ENCODE measurements at places on chromosomes 1 and 21.
A peak's percentile ranks its signal among the peaks of the same experiment; 100 is the strongest.

DNA sequence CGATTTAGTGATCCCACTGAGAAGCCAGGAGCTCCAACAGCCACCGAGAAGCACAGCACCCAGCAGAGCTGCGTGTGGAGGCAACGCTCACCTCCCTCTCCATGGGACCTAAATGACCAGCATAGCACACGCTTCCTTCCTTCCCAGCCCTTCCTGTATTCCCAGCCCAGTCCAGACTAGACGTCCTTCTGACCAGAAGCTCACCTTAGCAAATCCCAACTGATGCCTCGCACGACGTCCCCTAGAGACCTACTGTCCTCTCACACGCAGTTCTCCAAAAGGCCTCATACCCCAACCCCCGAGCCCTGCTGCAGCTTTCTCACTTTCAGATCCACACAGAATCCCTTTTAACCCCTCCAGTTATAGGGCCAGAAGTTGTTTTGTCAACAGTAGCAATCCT is 132.4 kb downstream of the SLC45A1 start:
- no peak for DNase-seq

GRCh38 chr1:89724369-89725010 is 91.6 kb downstream of the LRRC8C start:
- DNase-seq = no peak

GRCh38 chr21:24976238-24976637 is 631.0 kb downstream of the MRPL39 start:
- no peak for DNase-seq

DNA sequence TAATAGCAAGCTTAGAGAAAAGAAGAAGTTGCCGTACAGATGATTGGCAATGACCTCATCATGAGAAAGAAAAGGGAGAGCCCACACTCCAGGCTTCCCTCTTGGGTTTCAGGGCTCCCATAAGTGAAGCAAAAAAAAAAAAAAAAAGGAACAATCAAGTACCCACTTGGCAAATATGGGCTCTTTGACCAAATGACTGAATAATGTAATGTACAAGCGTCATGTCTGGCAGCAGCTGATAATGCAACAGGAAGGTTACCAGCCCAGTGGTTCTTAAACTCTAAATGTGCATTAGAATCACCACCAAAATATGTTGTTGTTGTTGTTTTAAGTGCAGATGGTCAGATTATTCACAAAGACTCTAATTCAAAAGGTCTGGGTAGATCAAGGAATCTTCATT is 13.5 kb downstream of the TNFSF4 start:
- no peak for DNase-seq

- DNase-seq = no peak
Observed at GRCh38 chr1:234684856-234685255, 74.9 kb upstream of the IRF2BP2 start.

DNA sequence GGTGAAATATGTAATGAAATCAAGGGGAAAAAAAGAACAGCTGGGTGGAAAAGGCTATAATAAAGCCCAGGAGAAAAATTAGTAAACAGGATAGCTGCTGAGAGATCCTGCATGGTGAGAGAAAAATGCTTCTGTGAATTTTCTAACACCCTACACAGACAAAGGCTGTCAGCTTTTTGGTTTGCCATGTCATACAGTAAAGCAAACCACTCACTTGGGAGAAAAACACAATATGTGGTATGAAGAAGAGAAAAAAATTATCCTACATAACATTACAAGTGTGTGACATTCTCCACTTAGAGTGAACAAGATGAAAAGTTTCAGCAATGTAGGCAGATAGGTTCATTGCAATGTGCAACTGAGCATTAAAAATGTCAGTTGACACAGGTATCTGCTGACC is 133.6 kb downstream of the PLPPR4 start:
- DNase-seq = no peak

GRCh38 chr1:226064816-226065248 is 2.3 kb downstream of the H3-3A start:
- no peak for DNase-seq

- DNase-seq = no peak
Observed at GRCh38 chr1:204487256-204487615, 7.4 kb downstream of the PIK3C2B start.

DNA sequence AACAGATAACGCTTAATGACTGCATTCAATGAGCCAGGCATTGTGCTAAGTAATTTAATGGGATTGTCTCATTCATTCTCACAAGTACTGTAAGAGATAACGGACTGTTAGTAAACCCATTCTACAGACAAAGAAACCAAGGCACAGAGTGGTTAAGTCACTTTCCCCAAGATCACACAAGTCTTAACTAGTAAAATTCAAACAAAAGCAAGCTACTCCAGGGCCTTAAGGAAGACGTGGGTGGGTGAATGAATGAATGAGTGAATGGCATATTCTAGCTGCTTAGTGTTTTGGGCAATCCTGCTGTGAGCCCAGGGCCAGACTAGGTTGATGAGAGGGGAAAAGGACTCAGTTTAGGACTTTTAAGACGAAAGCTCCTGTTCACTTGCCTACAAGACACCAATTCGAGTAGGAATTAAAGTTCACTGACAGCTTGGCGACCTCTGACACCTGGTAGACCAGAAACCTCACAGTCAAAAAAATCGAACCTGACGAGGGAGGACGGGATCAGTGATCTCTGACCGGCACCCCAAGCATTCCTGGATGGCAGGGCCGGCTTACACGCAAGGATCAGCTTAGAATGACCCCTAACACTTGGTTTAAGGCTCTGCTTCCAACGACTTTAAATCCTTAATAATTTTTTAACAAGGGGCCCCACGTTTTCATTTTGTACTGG is 557 bp downstream of the EMC1 start:
- DNase-seq = no peak

- DNase-seq = no peak
Observed at GRCh38 chr1:15172405-15173259, 19.1 kb downstream of the TMEM51 start.

DNA sequence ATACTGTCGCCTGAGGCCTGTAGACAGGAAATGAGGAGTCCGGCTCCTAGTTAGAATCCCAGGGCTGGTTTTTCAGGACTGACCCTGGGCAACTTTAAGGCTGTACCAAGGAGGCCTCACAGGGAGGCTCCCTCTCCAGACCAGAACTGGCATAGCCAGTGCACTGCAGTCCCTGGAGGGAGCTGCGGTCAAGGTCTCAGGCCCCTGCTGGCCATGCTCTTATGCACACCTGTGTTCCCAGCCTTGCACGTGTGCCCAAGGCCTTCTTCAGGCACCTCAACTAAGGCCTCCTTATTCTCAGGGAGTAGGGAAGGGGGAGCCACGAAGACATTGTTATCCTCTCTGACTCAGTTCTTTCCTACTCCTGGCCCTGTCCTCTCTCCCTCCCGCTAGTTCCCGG is 22.0 kb upstream of the IFNAR1 start:
- no peak for DNase-seq

DNA sequence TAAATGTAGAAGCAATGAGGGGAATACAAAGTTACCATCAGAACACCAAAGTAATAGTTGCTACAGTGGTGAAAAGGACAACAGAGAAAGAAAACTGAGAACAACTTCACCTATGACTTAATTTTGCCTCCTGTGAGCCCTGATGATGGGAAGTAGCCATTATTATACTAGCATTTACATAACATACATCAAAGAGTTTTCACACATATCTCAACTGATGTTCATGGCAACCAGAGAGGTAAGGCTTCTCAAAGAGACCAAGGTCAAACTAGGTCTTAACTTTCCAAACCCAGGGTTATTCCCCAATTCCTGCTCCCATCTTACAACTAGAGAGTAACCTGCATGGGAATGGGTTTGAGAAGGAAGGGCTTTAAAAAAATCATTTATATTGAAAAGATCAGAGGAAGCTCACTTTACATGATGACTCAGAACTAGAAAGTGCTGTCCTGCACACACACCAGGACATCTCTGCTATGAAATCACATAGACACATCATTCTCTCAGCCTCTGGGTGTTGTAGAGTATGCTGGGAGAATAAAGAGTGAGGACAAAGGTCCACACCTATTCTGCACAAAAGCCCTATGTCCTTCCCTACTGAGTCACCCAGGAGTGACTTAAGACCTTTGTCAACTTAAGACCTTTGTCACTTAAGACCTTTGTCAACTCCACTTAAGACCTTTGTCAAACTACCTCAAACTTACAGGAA is 179.7 kb downstream of the TNFSF18 start:
- no peak for DNase-seq

GRCh38 chr1:8848663-8849386 is 29.7 kb downstream of the ENO1 start:
- peak; percentile 63 for DNase-seq

GRCh38 chr1:119294199-119294598 is 74.4 kb upstream of the HAO2 start:
- DNase-seq = no peak

- DNase-seq = no peak
Observed at GRCh38 chr1:193325771-193326170, 139.4 kb upstream of the B3GALT2 start.

DNA sequence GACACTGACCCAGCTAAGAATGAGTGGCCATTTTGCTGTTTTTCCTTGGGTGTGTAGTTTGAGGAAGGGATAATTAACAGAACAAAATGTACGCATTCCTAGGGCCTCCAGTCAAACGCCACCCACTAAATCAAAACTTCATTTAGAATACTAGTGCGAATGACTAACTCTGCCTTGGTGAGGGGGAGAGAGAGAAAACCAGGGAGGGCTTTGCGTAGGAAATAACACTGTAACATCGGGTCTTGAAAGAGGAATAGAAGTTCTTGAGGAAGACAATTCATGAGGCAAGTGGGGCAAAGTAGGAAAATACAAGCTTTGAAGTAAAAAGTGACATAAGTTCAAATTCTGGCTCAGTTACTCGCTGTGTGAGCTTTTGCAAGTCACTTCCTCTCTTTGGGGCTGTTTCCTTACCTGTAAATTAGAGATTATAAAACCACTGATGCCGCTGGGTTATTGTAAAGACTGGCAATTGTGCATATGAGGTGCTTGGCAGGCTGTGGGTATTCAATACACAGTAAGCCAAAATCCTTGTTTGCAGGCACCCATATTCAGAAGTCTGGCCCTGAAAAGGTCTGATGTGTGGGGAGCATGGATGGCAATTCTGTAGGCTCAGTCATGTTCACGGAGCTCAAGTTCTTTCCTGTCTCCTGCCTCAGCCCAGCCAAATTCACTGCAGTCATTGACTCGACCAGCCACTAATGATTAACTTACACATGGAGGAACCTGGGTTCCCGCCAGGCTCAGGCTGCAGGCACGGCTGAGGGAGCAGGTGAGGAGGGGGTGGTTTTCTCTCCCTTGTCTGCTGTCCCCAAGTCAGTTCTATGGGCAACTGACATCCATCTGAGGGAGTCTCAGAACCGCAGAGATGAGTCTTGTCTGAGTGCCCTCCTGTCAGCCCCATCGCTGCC is 140.3 kb upstream of the CSF3R start:
- no peak for DNase-seq

DNA sequence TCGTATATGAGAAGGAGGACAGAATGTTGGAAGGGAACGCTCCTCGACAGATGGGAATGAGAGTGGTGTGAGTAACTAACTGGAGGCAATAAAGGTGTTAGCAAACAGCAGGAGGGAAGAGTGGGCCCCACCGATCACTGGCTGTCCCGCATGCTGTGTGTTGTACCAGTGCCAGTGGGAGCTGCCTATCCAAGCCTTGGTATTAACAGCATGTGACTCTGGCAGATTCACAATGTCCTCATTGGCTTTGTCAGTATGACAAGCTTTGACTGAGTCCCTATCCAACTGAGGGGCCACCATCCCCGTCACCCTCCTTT is 188.3 kb downstream of the NRIP1 start:
- no peak for DNase-seq

DNA sequence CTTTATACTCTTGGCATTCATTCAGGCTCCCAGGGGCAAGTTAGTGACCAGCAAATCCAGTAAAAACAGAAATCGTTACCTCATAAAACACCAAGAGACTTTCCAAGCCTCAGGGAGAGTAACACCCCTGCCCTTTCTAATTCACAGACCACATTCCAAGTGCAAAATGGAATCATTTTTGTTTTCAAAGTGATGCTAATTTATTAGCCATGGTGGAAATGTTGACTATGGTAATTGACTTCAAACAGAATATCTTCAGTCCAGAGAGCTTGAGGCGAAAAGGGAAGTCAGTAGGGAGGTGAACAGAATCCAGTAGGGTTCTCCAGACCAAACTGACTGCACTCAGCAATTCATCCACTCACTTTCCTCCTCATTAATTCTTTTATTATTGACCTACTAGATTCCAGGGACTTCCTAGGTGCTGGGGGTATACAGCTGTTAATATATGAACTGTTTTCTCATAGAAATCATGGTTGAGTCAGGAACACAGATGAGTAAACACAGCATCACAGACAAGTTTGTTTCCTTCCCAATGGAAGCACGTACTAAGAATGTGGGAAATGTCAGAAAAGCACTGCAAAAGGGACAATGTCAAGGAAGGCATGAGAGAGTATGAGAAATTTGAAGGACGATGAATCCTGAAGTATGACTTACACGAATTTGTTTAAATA is 388.5 kb upstream of the C1orf87 start:
- DNase-seq = no peak

Measured in fibroblast of skin of left biceps (primary cell).